GM12891 (cell line): ENCODE measurements at places on chromosomes 2 and 18.

DNA sequence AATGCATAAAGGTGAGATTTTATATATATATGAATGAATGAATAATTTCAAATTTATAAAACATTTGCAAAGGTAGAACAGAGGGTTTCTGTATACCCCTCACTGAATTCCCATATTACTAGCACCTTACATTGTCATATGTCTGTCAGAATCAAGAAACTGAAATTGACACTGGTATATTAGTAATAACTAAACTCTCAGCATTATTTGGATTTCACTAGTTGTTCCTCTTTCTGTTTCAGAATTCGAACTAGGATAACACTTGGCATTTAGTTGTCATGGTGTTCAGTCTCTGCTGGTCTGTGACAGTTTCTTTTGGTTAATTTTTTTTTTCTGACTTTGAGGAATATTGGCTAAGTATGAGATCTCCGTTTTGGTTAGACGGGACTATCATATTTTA is 275.9 kb downstream of the DCC start:
- DNase-seq, result no peak

DNA sequence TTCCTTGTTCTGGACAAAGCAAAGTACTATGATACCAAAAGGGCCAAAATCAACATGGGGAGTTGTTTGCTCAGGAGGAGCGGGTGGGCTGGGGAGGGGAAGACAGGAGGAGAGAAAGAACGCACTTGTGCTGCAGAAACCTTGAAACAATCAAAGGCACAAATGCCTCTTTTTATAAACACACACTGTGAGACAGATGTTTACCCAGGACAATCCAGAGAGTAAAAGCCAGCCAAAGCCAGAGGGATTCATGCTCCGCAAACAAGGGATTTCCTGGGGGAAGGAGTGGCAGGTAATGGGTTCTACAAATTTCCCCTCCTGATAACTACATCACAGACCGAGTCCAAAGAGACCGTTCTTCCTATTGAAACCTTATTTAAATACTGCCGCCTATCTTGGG is 323.5 kb upstream of the SKOR2 start:
- no peak for DNase-seq

- no peak for DNase-seq
These were observed 167.5 kb downstream of the SLC39A10 start for GRCh38 chr2:195824478-195824877.

DNA sequence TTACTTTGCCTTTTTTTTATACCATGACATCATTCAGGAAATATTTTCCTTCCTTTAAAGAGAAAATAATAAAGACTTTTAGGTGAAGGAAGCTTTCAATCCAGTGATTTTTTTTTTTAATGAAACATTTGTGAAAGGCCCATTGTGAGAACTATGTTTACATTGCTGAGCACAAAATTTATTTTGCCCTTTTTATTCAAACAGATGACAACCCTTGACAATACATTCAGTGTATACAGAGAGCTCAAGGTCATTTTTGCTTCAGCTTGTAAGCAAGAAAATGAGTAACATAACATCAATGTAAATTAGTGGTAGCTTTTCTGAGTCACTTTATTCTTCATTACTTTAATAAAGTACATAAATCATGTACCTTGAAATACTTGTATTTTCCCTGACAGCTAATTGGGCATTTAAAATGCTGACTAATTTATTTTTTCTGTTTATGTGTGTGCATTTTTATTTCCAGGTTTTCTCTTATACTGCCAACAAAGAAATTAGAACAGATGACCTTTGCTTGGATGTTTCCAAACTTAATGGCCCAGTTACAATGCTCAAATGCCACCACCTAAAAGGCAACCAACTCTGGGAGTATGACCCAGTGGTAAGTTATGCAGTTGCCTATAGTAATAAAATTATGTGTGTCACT is 121.6 kb downstream of the GALNT1 start:
- DNase-seq, result no peak

DNA sequence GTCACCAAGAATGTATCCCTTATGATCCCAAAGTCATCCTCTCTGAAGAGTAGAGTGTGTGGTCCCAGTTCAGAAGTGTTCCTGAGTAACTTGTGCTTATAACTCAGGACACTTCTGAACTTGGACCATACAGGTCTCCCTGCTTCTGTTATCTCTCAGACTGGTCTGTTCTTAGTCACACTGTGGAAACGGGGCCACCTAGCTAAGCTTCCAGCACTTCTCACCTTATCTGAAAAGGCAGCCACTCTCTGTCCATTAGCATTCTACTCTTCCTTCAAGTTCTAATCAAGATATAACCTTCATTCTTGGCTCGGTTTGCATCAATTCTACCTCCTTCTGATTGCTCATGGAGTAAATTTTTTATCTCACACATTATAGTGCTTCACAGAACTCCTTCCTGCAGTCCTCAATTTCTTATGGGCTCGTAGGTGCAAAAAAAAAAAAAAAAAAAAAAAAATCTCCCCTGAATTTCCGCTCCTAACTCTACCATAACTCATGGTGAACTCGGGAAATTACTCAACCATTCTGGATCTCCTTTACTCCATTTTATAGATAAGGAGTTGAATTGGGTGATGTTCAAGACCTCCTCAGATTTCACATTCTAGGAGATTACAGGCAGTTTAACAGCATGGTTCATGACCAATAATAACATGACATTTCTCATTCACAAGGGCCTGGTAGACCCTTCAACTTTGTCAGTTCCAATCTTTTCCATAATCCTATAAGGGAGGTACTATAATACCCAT is 108.4 kb downstream of the TACR1 start:
- no peak for DNase-seq

DNA sequence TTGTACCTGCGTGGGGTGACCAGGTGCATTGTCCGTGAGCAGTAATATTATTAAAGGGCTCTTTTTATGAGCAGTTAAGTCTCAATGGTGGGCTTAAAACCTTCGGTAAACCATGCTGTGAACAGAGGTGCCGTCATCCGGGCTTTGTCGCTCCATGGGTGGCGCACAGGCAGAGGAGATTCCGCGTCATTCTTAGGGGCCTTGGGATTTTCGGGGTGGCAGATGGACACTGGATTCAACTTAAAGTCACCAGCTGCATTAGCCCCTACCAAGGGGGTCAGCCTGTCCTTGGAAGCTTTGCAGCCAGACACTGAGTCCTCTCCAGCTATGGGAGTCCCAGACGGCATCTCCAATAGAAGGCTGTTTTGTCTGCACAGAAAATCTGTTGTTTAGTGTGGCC is 107.7 kb downstream of the NFATC1 start:
- no peak for DNase-seq

GRCh38 chr2:160373666-160374065 is 119.9 kb downstream of the RBMS1 start:
- no peak for DNase-seq

DNA sequence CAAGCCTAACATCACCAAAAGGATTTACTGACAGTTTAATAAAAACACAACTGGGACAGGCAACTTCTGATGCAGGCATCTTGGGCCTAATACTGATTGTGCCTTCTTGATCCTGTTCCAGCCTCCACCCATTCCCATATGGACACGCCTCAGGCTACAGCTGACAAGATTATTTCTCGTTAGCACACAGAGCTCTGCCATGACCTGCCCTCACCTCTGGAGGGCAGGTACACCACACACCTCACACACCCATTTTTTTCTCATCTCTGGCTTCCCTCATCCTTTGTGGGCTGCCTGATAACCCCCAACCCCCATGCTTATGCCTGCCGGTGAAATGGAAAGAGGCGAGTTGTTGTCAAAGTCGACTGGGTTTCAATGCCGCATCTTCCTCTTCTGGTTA is 147.0 kb downstream of the ANTXR1 start:
- no peak for DNase-seq

GRCh38 chr18:44602380-44602779 is 78.3 kb upstream of the SETBP1 start:
- no peak for DNase-seq

DNA sequence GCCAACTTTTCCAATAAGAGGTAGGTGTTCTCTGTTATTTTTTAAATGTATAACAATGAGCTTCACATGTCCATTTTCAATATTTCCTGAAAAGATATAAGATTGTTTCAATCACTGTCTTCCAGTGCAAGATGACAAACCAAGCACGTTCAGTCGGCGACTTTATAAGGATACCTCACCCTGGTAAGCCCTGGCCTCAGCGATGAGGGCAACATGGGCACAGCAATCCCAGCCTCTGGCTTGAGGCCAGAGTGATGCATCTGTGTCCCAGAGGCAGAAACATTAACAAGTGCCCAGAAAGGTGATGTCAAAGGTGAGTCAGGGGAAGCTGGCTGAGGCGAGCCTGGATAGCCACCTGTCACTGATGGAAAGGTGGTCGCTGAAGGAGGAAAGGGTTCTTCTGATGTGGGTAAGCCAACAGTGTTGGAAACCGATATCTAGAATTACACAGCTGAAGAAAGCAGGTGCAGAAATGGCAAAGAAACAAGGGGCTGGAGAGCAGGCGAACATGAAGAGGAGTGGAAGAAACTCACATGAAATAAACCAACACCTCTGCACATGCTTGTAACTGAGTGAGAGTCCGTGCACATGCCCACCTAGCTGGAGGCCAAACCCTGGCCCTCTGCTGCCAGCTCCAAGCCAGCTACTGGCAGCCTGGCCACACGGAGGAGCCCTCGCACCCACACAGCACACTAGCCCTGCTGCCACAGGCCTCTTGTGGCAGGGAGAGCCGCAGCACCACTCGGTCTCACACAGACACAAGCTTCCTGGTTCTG is 65.5 kb downstream of the FBXO15 start:
- peak; percentile 41 for DNase-seq

GRCh38 chr2:204018717-204019116 is 82.2 kb downstream of the ICOS start:
- DNase-seq, result no peak

GRCh38 chr2:60499651-60500265 is 53.7 kb downstream of the BCL11A start:
- no peak for DNase-seq

DNA sequence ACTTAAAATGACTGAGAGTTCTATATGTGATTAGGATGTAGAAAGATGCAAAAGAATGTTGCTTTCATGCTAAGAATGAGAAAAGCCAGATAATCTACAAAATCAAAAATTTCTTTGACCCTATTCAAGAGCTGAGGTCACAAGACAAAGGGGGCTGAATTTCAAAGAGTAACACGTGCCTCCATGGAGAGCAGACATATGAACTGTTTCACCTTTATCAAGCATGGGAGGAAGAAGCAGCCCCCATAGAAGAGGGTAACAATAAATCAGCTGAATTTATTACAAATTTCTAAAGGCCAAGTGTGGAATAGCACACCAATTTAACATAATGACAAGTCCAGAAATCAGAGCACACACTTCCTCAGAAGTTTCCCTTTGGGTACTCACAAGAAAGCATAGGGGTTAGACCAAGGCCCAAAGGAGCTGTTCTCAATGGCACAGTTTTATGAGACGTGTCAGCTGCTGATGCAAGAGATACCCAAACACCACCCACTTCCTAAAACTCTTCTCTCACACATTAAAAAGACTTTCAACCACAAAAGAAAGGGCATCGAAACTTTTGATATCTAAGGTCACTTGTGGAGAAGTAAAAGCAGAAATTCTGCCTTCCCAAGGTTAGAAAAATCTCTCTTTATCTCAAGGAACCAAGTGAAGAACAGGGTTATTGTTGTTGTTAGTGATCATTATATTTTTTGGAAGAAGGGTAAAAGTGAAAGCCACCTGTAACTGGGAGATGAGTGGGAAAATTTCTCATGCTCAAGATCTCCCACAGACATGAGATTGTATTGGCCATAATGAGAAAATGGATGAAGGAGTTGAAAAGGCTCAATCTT is 950.1 kb downstream of the TRIB2 start:
- no peak for DNase-seq

DNA sequence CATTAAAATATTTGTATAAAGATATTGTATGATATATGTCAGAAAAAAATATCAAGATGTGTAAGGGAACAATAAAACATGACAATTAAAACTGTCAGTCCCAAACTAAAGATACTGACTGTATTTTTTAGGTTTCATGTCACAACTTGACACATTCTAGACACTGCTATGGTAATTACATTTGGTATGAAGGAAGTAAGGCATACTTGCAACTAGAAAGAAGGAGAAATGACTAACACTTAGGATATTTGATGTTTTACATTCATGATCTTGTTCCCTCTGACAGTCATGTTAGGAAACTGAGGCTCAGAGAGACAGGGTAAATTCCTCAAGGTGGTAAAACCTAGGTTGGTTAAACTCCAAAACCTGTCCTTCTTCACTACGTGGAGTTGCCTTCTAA is 68.3 kb downstream of the TMEFF2 start:
- no peak for DNase-seq

GRCh38 chr2:95667480-95667879 is 75.7 kb downstream of the TRIM43 start:
- DNase-seq, result no peak

DNA sequence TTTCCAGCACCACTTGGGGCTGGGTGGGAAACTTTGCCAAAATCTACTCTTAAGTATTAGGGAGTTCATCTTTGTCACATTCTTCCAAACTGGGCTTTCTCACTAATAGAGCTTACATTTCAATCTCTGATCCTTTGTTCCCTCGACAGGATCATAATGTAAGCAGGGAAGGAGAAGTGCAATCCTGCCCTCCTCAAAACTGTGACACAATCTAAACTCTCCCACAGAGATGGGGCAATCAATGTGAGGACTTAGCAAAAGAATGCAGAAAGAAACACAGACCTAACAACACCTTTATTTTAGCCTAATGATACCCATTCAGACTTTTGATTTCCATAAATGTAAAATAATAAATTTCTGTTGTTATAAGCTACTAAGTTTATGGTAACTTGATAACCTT is 40.8 kb downstream of the DSEL start:
- no peak for DNase-seq

DNA sequence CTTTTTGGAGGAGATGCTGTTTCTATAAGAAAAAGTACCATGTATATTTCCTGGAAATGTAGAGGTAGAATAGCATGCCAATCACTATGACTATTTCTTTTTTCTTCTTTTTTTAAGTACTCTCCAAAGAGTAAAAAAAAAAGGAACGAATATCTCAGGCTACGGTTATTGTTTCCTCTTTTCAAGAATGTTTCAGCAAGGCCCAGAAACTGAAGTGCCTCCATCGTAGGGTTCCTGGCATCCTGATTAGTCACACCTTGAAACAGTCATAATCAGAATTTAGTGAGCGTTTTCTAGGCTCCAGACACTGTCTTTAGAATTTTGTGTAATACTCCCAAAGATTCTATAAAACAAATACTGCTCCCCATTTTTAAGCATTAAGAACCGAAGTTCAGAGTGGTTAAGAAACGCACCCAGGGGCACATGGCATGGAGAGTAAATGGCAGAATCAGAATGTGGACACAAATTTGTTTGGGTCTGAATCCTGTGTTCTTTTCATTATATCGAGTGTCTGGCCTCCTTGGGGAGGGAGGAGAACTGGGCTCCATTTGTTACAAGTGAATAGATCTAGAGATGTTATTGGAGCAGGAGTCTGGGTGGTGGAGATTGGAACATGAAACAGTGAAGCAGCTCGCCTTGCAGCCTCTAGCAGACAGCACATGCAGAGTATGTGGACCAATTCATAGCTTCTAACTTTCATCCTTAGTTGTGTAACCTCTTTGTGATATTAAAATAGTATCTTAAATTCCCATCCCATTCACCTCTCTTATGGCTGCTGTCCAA is 26.7 kb downstream of the ZEB2 start:
- no peak for DNase-seq
